HCT116 (cell line): ENCODE measurements at places on chromosomes 16 and 17.
A peak's percentile ranks its signal among the peaks of the same experiment; 100 is the strongest.

- DNase-seq = peak; percentile 94
Measured at GRCh38 chr16:87778830-87779579, 13.2 kb upstream of the KLHDC4 start.

DNA sequence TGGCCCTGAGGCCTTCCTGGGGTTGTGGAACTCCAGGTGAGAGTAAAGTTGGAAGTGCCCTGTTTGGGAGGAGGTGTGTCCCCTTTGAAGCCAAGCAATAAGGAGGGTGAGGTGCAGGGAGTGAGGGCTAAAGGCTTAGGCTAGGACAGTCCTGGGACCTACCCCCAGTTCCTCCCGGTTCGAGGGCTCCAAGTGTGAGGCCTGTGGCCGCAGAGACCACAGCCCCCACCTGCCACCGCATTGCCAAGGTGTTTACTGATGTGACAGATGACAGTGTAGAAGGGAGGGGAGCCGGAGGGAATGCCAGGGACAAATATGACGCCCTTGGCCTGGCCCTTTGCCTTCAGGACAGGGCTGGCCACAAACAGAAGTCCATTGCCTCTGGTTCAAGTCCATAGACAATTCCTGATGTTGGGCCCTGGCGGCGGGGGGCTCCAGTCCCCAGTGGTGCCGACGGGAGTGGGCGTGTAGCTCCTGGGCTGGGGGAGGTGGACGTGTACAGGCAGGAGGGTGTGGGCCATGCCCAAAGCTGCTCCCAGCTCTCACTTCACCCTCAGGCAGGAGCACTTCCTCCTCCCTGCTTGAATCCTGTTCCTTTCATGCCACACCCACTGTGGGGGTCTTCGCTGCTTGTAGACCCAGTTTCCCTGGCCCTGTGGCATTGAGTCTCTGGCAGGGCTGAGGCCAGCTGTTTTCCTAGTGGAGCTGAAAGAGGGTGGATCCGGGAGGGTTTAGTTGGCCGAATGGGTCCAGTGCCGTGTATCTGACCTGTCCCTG is 3.2 kb downstream of the ADORA2B start:
- no peak for DNase-seq

DNA sequence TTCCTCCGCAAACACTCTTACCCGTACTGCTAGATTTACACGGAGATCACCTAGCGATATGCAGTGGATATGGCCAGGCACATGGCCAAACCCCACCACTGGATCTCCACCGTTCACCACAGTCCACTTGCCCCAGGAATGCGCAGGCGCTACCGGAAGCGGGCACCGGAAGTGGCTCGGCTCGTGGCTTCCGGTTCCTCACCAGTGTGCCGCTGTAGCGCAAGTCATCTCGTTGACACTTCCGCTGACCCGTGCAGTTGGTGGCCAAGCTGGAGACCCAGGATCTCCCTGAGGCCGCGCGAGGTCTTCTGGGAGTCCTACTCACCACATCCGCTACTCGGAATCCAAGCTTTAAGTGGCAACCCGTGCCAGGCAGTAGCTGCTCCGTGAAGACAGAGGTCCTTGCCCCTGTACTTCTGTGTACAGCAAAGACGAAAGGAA is 11.5 kb downstream of the ZNF597 start:
- DNase-seq = no peak

DNA sequence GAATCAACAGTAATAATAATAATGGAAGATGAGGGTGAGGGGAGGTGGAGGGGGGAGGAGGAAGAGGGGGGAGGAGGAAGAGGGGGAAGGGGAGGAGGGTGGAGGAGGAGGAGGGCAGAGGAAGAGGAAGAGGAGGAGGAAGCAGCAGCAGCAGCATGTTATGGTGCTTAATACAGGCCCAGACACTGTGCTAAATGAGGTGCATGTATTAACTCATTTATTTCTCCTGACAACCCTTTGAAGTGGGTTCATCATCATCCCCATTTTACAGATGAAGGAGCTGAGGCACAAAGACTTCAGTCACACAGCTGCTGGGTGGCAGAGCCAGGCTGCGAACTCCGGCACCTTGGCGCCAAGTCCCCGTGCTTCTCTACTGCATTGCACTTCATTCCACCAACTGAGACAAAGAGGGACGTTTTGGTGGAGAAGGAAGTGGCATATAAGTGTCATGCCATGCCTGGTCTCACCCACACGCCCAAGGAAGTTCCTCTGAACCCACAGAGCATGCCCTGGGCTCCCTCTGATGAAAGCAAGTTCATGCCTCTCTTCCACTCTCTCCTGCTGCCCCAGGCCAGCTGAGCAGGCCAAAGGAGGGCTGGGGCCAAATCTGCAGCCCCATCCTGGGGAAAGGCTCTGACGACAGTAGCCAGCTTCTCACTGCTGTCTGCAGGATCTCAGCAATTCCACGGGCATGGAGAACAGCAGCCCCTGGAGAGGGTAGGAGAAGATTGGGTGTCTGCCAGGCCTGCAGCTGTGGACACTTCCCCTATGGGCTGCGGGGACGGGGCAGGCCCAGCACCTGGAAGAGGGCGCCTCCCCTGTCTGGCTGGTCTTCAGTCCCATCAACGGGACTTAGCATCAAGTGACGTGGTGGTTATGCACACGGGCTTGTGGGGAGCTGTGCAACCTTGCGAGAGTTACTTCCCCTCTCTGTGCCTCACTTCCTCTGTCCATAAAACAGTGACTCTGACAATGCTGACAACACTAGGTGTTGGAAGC is 21.8 kb downstream of the XYLT1 start:
- no peak for DNase-seq

DNA sequence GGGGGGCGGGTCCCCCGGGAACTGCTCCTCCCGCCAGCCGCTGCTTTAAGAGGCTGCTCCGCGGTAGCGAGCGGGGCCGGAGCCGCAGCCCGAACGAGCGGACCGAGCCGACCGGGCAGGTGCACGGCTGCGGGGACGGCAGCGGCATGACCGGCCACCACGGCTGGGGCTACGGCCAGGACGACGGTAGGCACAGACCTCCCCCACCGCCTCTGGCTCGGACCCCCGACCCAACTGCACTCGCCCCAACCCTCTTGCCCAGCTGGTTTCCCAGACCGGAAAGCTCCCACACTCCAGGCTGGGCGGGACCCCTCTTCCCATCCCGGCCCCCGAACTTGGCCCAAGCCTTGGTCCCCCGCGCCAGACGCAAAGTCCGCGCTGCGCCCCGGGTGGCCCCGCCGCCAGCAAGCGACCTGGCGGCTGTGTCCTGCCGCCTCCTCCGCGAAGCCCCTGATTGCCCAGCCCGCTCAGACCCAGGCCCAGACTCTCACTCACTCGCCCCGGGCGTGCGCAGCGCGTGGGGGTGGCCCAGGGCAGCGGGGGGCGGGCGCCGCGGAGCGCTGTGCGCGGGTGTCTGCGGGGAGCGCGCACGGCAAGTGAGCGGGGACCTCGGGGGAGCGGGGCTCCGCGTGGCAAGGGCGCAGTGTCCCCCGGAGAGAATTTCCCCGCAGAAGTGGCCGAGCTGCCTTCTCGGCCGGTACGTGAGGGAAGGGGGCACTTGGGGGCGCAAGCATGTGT is at the start of gene CA7:
Gene CA7 (plus strand): TSS at position 73 of the 738 bp plus-strand sequence. CDS start 74 bp downstream, at position 147.
- DNase-seq = no peak

DNA sequence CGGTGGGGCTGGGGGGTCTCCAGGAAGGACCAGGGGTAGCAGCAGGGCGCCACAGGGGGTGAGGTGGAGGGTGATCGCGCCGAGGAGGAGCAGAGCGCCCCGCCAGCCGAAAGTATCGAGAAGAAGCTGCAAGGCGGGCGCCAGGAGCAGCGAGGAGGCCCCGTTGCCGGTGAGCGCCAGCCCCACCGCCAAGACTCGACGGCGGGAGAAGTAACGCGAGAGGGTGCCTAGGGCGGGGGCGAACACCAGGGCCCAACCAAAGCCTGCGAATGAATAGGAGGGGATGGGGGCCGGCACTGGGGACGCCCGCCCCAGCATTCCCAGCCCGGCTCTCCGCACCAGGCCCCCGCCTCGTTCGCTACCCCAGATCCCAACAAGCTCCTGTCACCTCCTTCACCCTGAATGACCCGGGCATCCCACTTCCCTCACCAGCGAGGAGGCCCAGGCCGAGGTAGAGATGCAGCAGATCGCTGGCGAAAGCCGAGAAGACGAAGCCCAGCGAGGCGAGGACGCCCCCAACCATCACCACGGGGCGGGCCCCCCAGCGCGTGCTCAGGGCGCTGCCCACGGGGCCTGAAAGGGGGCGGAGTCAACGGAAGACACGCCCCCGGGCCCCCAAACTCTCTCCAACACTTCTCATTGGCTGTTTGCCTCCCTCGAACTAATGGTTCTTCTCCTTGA is 1.3 kb downstream of the SLC16A11 start:
- DNase-seq = no peak

GRCh38 chr16:47699106-47699505 is 238.0 kb downstream of the PHKB start:
- no peak for DNase-seq

DNA sequence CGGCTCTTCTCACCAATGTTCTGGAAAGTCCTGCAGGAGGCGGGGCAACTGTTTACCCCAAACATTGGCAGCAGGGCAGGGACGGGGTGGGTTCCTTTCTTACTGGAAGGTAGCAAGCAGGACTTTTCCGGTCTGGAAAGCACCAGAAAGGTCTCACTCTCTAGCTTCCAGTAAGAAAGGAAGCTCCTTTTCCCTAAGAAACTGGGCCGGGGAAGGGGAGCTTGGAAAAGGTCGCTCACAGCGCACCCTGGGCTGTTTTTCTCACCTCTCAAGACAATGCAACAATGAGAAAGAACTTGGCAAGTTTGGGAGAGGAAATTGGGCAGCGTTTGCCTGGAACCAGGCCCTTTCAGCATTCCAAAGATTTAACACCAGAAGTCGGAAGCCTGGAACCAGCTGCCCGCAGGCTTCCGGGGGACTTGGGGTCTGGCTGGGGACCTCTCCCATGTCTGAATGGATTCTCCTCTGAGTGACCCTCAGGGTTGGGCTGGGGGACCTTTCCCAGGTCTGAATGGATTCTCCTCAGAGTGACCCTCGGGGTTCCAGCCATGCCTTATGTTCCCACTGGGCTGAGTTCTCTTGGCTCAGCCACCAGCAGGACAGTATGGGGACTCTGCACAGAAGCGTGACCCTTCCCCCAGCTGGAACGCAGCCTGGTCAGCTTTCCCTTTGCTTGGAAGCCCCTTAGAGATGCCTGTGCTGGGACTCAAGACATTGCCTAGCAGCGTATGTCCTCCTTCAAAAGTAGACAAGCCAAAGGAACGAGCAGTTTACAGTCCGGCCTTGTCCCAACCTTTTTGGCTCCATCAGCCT is 166.5 kb upstream of the PLCG2 start:
- no peak for DNase-seq

- DNase-seq = no peak
Measured at GRCh38 chr16:80300456-80300855, 240.3 kb upstream of the DYNLRB2 start.

DNA sequence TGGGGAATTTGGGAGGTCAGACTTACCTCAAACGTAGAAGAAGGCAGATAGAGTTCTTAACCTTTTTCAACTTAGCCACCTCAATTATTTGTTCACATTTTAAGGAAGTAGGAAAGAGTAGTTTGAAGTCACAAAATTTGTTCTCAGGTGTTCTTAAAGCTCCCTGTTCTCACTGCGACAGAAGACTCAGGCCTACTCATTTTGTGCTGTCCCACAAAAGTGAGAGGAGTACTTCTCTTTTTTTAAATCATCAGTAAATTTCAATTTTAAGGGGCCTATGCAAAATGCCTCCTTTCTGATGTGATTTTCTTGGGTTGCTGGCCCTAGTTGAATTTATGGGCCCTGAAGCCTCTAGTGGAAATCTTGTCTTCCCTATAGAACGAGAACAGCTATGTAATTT is 133.4 kb downstream of the MAP2K6 start:
- DNase-seq = no peak

DNA sequence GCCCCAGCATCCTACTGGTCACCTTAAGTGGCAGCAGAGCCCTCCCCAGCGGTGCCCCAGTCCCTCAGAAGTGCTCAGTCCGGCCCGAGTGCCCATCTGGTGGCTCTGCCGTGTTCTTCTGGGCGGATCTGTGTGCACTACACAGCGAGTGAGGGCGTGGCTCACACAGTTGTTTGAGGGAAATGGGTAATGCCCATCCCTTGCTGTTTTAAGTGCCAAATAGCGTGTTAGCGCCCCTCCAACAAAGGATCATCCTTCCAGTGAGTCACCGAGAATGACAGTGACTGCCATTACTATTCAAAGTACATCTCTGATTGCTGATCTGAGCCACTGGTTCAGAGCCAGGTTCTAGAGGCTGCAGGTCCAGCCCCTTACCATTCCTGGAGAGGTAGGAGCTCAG is 152.0 kb downstream of the LGALS9B start:
- no peak for DNase-seq

DNA sequence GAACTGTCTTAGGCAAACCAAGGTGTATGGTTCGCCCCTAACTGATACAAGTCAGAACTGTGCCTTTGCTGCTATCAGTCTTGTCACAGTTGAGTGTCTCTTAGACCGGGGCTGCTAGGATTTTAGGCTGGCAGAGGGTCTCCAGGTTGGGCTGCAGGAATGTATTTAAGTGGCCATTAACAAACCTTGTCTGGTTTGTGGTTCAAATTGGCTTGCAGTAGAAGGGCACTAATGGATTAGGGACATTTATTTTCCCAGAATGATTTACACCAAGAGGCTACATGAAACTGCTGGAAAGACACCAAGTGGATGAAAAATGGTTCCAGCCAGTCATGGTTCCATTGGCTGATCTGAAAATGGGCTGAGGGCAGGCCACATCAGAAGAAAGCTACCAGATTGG is 5.1 kb downstream of the VAT1L start:
- no peak for DNase-seq

- no peak for DNase-seq
Measured at GRCh38 chr16:54722210-54722676, 208.4 kb upstream of the IRX5 start.

- DNase-seq = no peak
Measured at GRCh38 chr16:4217204-4218131, 24.4 kb downstream of the SRL start.

- DNase-seq = no peak
Measured at GRCh38 chr16:68022278-68022727, 729 bp downstream of the DDX28 start.

- no peak for DNase-seq
Measured at GRCh38 chr17:45149669-45150664, 1.7 kb downstream of the HEXIM1 start.

GRCh38 chr17:76588182-76588581 is 2.5 kb upstream of the ST6GALNAC2 start:
- no peak for DNase-seq
